HEK293T (cell line): ENCODE measurements at places on chromosomes 4 and X.

DNA sequence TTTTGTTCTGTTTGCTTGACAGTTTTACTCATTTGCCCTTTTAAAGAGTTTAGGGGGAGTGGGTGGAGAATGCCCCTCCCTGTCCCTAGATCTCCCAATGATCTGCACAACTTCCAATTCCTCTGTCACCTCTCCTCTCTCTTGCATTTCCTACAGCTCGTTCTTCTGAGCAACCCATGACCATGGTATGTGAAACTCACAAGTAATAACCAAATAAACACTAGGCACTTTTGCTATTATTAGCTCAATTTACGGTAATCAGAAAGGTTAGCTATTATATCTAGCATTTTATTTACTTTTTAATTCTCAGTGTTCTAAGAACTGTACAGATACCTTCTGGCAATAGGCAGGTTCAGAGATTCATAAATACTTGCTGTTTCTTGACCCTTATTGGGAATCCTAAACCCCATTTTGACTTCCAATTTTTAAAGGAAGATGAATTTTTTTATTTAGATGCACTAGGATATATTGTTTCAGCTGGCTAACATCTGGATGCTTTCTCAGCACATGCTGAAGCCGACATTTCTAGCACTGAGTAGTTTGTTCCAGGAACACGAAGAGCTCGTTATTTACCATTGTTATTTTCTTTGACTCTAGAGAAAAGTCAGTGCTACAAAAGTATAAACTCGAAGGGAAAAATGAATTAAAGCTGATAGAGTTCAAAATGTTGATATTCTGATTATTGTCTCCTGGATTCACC, 194.7 kb upstream of the TLL1 start:
- DNase-seq: no peak

DNA sequence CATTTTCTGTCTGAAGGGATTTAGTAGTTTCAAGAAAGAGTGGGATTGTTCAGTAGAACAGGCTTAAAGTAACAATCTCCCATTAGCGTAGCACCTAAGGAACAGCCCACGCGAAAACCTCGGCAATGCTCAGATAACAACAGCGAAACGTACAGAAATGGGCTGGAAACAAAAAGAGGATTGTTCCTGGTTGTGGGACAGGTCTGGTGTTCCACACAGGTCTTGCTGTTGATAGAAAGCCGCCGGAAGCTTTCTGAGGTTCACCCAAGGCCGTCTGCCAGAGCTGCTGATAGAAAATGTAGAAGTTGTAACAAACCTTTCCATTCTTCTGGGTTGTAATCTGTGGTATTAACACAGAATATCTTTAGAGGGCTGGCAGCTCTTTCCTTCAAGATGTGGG, 69.4 kb upstream of the CLCN4 start:
- DNase-seq: no peak

- DNase-seq: no peak
Observed at GRCh38 chrX:139058831-139059495, 347.4 kb upstream of the FGF13 start.

DNA sequence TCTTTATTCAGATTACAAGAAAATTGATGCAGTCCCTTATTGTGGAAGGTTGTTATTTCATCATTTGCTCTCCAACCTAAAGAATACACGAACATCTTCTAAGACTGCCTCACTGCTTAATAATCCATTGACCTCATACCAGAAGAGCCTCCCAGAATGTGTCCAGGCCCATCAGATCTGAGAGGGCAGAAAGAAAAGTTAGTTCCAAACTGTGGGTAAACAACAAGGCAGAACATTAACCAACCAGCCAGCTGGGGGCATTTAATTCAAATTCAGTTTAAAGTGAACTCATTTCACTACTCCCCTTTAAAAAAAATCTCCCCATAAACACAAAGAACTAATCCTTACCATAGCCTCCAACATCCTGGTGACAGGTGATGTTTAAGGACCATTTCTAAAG, 13.8 kb downstream of the GPC4 start:
- no peak for DNase-seq

DNA sequence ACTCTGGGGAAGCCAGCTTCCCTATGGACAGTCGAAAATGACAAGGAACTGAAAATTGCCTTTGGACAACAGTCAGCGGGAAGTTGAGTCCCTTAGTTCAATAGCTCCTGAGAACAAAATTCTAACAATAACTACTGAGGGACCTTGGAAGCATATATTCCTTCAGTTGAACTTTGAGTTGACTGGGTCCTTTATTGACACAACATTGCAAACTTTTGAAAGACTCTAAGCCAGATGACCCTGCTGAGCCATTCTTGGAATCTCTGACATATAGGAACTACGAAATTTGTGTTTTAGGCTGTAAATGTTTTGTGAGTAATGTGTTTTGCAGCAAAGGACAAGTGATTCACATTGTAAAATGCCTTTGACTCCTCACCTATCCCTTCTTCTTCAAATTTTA, 548.8 kb upstream of the LCORL start:
- DNase-seq: no peak

DNA sequence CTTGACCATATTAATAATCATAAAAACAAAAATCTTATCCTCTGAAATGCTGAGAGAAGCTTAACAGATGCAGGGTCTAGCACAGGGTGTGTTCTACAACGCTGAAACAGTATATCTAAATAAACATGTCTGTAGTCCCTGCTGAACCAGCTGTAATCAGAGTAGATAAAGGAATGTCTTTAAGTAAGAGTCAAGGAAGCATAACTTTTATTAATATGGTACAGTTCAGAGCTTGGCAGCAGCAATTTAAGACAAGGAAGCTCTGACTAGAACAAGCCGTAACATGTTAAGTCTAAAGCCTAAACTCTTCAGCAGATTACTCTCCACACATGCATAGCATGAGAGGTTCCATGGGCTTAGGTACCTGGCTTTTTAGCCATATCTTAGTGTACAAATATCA, 36.1 kb downstream of the NFKB1 start:
- DNase-seq: no peak

GRCh38 chrX:72201836-72202536, 20.4 kb downstream of the PIN4 start:
- no peak for DNase-seq

GRCh38 chr4:41204400-41204978, 9.9 kb downstream of the APBB2 start:
- DNase-seq: no peak

DNA sequence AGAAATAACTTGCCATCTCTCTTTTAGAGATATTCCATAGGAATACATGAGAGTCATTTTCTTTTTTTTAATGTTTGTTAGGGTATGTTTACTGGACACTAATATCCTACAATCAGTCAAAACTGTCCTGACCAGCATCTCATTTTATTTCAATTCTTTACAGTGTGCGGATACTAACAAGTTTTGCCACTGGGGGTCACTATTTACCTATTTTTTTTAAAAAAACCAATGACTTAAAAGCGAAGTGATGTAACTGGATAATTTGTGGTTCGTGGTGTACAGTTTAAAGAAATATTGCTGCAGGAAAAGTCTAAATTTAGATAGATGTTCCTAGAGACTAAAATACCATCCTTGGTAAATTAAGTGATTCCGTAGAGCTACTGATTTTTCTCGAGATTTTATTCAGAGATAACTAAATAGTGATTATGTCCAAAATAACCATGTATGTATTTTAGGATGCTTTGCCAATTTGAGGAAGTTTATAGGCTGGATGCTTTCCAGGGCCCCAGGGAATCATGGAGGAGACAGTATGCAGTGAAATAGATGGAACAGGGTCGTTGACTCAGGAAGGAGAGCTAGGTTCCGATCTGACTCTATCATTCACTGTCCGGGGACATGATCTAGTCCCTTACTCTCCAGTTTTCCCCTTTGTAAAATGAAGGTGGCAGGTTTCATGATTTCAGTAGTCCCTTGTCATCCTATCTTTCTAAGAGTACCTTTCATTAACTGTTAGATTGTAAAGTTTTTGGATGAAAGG, 34.0 kb upstream of the GNPDA2 start:
- DNase-seq: peak; percentile 7

DNA sequence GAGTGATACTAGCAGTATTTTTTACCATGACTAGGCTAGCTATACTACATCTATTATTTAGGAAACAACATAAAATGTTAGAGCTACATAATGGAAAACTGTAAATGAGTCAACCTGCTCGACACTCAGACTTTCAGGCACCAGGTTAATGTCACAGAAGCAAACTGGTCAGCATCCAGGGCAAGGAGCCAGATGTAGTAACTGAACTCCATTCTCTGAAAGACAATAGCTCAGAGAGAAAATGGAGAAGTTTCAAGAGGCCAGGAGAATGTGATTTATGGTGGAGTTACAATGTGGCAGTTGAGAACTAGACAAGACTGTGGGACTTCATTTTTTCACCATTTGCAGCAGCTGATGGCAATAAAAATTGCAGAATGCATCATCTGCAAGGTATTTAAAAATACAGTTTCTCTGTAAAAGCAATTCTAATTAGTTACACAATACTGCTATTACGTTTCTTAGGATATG, 342.7 kb upstream of the PABPC4L start:
- peak; percentile 15 for DNase-seq

DNA sequence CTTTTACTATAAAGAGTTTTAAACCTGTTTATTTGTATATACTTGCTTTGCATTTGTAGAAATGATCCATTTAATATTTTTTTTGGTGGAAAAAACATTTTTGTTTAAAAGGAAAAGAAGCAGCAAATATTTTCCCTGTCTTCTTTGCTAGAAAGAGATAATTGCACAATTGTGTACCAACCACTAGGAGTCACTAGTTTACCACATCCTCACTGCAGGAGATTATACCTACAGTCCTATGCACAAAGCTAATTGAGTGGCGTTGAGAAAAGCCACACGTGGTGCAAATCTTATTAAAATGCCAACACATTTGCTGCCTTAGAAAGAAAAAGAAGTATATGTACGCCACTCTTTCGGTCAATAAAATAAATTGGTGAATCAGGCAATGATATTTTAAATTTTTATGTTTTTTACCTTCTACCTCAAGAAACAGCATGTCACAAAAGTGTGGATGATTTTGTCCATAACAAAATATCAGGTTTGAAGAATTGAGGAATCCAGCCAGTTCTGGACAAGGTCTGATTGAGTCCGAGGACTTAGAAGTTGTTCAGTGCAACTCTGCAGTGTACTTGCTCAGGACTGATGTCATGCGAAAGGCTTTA, 102.9 kb downstream of the GRXCR1 start:
- DNase-seq: peak; percentile 41

DNA sequence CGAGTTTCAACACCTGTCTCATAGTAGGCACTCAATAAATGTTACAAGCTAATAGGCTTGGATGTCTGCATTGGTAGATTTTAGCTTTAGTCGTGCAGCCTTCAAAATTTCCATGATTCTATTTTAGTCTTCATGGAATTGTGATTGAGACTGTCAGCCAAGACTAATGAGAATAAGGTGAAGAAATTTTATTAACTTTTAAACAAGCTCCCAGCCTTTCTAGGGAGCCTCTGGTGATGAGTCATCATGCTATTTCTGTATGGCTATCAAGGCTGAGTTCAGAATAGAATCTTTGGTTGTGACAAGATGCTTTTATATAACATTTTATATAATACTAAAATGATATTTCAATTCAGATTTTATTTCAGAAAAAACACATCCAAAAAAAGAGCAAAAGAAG, 685.8 kb downstream of the GABRG1 start:
- no peak for DNase-seq

- peak; percentile 69 for DNase-seq
Observed at GRCh38 chr4:7120341-7120740, 52.5 kb upstream of the GRPEL1 start.

DNA sequence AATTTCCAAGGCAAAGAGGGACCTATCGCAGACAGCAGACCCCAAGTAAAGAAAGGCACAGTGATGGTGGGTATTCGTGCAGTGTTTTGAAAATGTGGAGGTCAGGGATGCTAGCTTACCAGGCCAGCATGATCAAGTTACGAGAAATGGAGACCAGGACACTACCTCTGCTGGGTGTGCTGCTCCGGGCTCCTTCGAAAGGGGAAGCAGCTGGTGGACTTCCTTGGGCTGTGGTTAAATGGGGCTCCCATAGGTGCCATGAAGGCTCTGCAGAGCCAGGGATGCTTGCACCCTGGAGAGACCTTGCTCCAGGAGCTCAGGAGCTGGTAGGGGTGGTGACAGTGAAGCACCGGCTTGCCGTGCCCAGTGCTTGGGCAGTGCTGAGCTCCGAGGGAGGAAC, 68.8 kb downstream of the TBL1X start:
- DNase-seq: no peak

DNA sequence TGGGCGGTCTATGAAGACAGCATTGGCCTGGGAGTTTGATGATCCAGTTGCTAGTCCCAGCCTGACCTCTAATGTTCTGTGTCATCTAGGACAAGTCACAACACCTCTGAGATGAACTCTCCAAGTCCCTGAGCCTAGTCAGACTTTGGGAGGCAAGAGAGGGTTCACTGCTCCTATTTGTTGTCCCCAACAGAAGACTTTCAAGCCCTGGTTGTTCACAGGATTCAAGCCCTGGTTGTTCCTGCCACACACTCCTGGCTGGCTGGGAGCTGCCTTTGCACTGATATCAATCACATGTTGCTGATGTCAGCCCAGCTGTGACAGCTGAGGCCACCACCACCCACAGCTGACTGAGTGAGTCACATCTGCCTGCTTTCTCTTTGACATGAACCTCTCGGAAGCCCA, 253.2 kb upstream of the RASGEF1B start:
- DNase-seq: peak; percentile 27

DNA sequence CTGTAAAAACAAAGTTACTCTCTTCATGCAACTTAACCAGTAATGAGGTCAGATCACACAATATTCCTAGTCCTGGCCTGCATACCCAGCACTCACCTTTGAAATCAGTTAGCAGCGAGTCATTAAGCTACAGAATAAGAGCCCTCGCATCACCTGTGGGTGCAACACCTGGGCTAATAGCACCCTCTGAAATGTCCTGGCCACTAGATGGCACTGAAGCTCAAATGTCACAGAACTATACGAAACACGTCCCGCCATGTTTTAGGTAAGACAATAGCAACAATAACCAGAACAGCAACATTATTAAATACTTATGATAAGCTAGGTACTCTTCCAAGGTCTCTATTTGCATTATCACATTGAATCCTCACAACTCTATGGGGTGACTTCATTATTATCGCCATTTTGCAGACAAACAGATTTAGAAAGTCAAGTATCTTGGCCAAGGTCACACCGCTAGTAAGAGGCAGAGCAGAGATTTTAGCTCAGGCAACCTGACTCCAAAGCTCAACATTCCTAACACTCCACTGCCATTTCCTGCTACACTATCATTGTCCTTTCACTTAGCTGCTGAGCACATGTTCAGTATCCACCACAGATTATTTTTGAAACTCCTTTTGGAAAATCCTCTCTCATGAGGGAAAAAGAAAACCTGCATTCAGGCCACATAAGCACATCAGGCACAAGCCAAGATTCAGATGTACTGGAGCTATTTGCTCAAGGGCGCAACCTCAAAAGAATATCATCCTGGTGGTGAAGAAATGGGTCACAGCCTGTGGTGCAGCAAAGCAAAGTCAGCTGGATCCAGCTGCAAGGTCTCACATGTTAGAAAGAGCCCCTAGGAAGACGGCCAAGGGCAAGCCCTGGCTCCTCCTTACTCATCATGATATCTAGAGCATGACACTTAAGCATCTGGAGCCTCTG, 59.5 kb upstream of the KDR start:
- DNase-seq: peak; percentile 16

- no peak for DNase-seq
Observed at GRCh38 chrX:40329616-40330015, 231.9 kb upstream of the BCOR start.

- DNase-seq: no peak
Observed at GRCh38 chr4:99029018-99029735, 33.7 kb downstream of the METAP1 start.

GRCh38 chr4:1345903-1346780, 866 bp upstream of the UVSSA start:
- DNase-seq: peak; percentile 67
